H9 (cell line): ENCODE measurements at places on chromosomes 2 and 18. TPM values are rescaled to one million over a fixed set of nuclear protein-coding genes. Genes with fewer than 3 reads are reported as not detected.

DNA sequence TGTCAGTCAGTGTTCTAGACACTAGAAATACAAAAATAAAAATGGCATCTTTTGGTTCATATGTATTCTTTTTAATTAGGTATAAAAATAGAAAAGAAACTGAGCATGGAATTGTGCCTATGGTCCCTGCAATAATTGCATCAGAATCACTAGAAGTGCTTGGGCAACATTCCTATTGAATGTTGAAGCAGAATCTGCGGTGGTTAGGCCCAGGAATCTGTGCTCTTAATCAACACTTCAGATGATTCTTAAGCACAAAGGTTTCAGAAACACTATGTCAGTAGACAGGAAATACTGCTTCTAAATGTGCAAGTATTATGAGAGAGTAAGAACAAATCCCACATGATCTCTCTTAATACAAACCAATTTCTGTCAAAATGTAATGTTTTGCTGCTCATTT is 20.3 kb upstream of the RBBP8 start:
- DNase-seq = no peak

GRCh38 chr2:105432044-105432399 is 33.2 kb upstream of the FHL2 start:
- no peak for DNase-seq

Gene TCF4
- 85.8 and 99.4 TPM in 2 replicates for total RNA-seq

GRCh38 chr2:150705357-150705756 is 217.9 kb upstream of the RND3 start:
- no peak for DNase-seq

GRCh38 chr2:43003702-43004101 is 211.3 kb upstream of the HAAO start:
- no peak for DNase-seq

GRCh38 chr18:51721388-51721787 is 523.9 kb upstream of the MEX3C start:
- no peak for DNase-seq

DNA sequence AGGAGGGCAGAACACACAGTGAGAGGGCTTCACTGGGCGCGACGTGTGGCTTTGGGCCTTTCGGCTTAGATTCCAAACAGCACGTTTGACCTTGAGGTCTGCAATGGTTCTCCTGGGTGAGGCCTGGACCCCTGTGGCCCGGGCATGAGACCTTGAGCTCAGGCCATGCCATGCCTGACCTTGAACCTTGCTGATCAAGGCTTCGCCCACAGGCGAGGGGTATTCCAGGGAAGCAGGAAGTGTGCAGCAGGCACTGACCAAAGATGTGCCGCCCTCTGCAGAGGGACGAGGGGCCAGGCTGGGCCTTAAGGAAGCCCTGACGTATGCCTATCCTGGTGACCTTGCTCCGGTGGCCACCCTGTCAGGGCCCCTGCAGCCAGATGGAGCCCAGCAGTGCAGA is 178.3 kb upstream of the HDAC4 start:
- DNase-seq = no peak

GRCh38 chr2:186853951-186854350 is 5.0 kb upstream of the ZSWIM2 start:
- DNase-seq = no peak

Gene GRB14
- 7.6 and 9.6 TPM in 2 replicates for total RNA-seq

- no peak for DNase-seq
Measured at GRCh38 chr2:28320009-28320365, 72.7 kb upstream of the FOSL2 start.

Gene CD226
- total RNA-seq = 0.04 TPM in 1 of 2 replicates, not detected in the other

DNA sequence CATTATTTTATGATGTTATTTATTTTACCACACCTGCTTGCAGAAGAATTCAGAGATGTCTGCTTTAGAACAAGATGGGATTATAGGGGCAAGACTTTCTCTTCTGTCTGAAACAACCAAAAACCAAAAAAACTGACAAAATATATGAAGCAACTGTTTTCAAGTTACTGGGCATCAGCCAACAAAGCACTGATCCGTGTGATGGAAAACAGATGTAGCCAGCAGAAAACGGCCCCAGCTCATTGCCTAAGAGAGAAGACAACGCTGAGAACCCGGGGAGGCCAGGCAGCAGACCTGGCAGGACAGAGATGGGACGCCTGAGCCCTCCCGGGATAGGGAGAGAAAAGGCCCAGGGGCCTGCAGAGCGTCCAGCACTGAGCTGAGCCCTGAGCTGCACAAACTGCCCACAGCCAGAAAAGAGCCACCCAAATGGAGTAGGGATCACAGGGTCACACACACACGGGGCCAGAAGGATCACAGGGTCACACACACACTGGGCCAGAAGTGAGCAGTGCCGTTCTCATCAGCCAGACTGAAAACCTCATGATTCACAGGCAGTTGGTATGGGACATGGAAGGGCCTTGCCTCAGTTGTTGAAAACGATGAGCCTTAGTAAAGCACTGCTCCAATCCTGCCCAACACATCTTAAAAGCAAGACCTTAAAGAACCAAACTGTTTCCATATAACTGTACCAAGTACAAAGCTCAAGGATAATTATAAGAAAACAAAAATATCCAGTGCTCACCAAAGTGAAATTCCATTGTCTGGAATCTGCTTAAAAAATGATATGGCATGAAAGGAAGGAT is 12.1 kb downstream of the PXDN start:
- DNase-seq = peak; percentile 31

DNA sequence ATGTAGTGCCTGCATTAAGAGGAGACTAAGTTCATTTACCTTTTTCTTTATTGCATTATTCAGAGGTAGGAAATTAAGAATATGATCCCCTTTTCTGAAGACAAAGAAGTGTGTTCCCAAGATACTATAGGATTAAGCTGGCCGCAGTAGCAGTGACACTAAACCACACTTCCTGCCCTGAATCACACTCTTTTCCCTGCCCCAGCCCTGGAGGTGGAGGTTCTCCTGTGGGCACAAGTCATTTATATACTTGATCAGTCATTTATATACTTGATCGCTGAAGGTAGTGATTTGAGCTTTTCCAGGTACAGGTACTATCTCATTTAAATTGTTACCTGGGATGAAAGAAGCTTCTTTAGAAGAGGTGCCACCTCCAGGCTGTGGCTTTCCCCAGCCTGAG is 78.6 kb downstream of the ARMC9 start:
- DNase-seq = no peak
